Stimulated activated CD4-positive, alpha-beta T cell treated with anti-CD3 and anti-CD28 coated beads, Interleukin-15, amount 100 ng/mL, for 48 hours (primary cell): ENCODE measurements at places on chromosomes 2 and 18.

DNA sequence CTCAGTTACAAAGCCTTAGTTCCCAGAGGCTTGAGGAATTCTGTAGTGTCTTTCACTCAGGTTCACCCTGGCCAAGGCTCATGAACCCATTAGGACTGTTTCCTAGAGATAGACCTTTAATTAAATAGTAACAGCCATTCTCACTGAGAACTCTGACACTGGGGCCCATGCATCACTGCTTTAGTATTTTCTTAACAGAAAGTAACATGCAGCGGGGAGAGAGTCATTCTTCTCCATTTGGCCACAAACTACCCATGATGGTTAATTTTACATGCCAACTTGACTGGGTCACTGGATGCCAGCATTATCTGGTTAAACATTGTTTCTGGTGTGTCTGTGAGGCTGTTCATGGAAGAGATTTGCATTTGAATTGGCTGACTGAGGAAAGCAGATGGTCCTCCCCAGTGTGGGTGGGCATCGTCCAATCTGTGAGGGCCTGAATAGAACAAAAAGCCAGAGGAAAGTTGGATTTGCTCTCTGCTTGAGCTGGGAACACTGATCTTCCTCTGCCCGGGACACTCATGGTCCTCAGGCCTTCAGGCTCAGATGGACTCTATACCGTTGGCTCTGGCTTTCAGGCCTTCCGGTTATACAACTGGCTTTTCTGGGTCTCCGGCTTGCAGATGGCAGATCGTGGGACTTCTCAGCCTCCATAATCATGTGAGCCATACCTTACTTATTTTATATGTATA lies 5.6 kb upstream of the CPLX4 start:
- DNase-seq, result no peak

- no peak for DNase-seq
These were observed 622.1 kb upstream of the ZEB2 start for GRCh38 chr2:145141981-145142380.

DNA sequence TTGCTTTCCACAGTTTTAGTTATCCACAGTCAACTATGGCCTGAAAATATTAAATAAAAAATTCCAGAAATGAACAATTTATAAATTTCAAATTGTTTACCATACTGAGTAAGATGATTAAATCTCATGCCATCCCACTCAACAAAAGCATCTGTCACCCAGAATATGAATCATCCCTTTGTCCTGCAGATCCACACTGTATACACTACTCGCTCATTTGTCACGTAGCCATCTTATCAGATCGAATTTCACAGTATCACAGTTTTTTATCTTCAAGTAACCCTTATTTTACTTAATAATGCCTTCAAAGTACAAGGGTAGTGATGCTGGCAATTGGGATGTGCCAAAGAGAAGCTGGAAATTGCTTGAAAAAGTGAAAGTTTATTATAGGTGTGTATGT lies 291.8 kb upstream of the LRATD1 start:
- DNase-seq, result no peak

DNA sequence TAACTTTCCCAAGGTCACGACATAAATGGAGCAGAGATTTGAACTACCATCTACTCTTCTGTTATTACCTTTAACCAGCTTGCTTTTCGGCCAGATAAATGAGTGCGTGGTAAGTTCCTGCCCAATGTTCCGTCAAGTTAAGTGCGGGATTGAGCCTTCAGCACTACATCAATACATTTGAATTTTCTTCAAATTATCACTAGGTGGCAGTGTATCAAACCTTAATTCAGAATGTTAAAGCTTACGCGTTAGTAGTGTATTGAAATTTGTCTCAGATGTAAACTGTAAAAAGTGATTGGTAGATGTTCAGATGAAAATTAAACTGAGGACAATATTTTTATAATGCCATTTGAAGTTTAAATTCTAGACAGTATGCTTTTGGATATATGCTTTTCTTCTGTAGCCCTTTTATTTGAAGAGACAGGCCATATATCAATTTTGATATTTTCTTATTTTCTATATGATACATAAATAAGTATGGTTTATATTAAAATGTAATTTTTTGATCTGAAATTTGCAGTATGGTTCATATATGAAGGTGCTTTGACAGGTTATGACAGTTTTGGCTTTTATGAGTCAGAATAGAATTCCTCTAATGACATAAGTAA lies 681.3 kb downstream of the ADCYAP1 start:
- no peak for DNase-seq

DNA sequence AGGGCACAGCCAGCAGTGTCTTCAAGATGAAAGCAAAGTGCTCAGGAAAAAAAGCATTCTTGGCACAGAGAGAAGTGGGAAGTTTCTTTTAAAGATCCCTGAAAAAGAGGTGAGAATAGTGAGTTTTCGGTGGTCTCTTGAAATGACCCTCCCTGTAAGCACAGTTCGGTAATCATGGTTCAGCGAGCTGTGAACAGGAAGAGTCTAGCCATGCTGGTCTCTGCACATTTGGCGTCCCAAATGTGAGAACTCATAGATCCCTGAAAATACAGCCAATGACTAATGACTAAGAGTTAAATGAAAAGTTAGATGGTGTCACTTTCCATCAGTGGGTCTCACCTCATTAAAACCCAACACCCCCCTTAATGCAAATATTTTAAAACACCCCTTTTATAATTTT lies 3.4 kb downstream of the IL1R1 start:
- DNase-seq, result no peak

- no peak for DNase-seq
These were observed 98.2 kb upstream of the NPAS2 start for GRCh38 chr2:100721693-100722092.

DNA sequence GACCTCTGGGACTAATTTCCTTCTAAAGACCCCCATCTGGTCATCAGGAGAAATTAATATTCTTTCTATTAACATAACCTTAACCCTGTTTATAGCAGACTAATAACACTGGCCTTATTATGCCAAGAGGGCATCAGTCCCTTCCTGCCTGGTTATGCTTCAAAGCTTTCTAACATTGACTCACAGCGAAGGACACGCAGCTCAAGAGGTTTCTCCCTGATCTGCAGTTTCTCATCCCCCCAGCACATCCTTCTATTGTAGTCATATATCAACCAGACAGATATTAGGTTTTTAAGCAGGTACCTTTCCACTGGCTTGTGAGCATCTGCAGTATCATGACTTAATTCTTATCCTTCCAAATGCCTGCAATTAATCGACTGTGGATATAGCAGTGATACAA lies 100.0 kb upstream of the CXCR4 start:
- DNase-seq, result no peak

DNA sequence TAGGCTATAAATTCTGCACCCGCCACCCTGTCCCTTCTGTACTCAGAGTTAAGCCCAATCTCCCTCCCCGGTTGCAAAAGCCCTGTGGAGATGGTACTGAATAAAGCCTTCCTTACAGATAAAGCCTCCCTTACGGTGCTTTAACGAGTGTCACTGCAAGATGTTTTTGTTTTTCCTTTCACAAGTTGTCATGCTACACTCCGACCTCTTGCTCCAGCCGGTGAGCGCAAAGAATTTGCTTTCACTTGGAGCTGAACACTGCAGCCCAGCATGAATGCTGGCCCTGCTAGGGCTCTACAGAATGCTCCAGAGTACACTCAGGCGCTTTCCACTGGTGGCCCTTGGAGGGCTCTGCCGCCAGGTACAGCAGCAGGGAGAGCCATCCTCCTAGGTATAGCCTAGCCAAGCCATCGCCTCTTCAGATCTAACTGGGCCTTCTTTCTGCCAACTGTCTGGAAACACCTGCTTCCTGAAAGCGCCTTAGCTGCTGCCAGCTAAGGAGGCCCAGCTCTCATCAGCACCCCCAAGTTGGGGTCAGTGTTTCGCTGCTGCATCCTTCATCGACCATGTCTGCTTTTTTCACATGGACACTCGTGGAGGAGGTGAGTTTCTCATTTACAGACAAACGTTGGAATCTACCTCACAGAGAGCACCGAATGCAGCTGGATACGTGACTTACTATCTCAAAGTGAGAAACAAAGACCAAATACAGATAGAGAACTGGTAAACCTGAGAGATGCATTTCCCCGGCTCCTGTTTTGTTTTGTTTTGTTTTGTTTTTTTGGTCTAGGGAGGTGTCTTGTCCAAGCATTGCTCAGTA lies 13.4 kb upstream of the CREG2 start:
- no peak for DNase-seq

DNA sequence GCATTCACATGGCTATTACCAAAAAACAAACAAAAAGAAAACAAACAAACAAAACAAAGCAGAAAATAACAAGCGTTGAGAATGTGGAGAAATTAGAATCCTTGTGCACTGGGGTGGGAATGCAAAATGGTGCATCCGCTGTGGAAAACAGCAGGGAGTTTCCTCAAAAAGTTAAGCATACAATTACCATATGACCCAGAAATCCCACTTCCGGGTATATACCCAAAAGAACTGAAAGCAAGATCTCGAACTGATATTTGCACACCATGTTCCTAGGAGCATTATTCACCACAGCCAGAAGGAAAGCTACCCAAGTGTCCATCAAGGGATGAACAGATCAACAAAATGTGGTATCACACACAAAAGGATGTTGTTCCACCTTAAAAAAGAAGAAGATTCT lies 17.9 kb upstream of the TEX51 start:
- no peak for DNase-seq

GRCh38 chr2:197992482-197993133 lies 188.2 kb downstream of the PLCL1 start:
- no peak for DNase-seq

DNA sequence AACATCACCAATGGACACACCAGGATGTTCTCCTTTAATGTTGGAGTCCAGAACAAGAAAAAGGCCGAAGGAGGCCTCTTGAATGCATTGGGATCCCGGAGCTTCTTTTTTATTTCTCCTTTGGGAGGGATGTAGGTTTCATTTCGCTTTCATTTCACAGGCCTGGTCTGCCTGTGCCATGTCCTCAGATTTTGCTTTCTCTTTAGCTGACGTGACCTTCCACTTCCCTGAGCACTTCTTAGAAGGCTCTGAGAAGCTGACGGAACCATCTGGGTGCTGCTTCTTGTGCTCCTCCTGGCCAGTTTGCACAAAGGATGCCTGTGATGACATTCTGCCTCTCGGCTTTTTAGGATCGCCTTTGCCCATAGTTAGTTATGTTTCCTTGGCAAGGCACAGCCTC lies 15.1 kb upstream of the MBOAT2 start:
- no peak for DNase-seq

DNA sequence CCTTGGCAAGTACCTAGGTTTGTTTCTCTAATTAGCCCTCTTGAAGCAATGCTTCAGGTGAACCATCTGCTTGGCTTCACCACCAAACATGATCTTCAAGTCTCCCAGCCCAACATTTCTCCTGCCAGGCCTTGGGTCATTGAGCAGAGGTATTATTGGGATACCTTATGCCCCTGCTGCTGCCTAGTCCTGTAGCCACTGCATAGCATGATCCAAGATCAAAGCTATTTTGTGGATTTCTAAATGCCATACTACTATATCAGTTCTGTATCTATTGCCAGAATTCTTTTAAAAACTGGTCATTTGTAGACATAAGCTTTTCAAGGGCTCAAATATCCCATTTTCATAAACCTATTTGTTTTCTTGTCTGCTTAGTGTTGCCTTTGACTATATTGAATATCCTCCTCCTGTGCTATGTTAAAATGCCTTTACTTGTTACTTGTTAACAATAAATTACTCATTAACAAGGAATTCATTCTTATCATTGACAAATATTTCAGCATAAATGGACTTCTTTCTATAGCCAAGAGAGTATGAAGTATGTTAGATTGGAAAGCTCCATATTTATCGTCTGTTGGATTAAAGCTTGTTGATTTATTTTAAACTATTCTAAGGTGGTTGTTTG lies 204.5 kb upstream of the RBBP8 start:
- no peak for DNase-seq

- DNase-seq, result no peak
These were observed 101.6 kb upstream of the CERS6 start for GRCh38 chr2:168354499-168354898.

- no peak for DNase-seq
These were observed 468.2 kb downstream of the EPHA4 start for GRCh38 chr2:221103930-221104329.

GRCh38 chr2:40629768-40630434 lies 178.0 kb upstream of the SLC8A1 start:
- DNase-seq, result no peak

GRCh38 chr18:60556326-60556725 lies 183.8 kb upstream of the MC4R start:
- no peak for DNase-seq

GRCh38 chr2:133829450-133830020 lies 261.3 kb upstream of the NCKAP5 start:
- no peak for DNase-seq

- peak; percentile 81 for DNase-seq
These were observed 3.4 kb downstream of the WDFY1 start for GRCh38 chr2:223941579-223942277.

GRCh38 chr2:97936199-97936598 lies 59.5 kb downstream of the TMEM131 start:
- DNase-seq, result no peak

- no peak for DNase-seq
These were observed 44.2 kb downstream of the GPD2 start for GRCh38 chr2:156480376-156480775.

DNA sequence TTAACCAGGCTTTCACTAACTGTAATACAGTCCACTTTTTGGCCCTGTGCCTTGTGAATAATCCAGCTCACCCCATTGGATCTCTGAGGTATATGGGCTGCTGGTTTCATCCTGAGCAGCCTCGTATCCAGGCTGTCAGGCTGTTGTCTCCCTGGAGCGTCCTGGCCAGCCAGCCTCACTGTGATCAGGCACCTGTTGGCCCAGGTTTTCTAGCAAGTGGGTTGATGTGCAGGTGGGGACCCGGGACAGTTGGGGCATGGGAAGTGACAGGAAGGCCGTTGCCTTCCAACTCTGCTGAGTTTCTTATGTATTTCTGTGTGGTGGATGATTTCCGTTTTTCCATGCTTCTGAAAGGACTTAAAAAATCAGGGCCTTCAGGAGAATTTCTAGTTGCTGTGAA lies 132.4 kb downstream of the ACOXL start:
- no peak for DNase-seq

DNA sequence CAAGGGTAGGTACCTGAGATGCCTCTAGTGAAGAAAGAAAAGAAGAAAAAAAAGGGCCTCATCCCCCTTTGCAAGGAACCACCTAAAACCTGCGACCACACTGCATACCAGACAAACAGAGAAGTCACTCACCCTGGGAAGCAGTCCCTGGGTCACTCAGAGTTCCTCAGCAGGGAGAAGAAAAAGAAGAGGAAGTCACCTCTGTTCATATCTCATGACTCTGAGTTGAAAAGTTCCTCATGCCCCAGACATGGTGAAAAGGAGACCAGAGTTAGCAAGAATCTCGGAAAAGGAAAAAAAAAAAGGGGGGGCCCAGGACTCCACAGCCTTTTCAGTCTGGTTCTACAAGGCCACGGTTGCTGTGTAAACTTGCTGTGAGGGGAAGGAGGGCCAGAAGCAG lies 478.4 kb upstream of the NRXN1 start:
- DNase-seq, result no peak

GRCh38 chr2:68774569-68775271 lies 40.1 kb downstream of the ARHGAP25 start:
- DNase-seq, result no peak

GRCh38 chr18:13290856-13291271 lies 72.3 kb downstream of the LDLRAD4 start:
- DNase-seq, result peak; percentile 35

GRCh38 chr2:66693076-66693965 lies 258.4 kb downstream of the MEIS1 start:
- no peak for DNase-seq
